ENCODE measurements at places on chromosomes 2 and 18. TPM values are rescaled to one million over a fixed set of nuclear protein-coding genes. Genes with fewer than 3 reads are reported as not detected.

The CNDP1 gene
- total RNA-seq, result not detected

DNA sequence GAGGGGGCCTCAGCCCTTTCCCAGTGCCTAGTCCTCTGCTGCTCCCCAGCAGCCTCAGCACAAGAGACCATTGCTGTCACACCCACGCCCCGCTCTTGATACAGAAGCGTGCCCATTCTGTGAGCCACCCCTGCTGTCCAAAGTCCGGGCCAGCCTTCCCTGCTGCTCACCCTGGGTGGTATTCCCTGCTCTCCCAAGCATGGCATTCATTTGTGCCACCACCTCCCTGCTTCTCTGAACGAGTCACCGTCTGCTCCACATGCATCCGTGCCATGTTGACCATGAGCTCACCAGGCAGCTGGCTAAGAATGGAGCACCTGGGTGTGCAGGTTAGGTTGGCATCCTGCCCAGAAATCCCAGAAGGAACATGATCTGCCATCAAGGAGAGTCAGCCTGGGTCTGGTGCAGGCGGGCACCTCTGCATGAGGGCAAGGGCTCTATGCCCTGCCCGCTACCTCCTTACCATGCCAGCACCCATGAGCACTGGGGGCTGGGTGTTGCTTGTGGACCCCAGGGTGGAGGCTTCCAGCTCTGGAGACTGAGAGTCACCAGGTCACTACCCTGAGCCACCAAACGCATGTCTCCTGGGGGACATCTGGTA is 63.0 kb downstream of the TWIST2 start:
- H3K4me1 ChIP-seq, result peaks cover 49% of the 10 kb centered on the region
- DNase-seq, result no peak
- peaks cover 51% of the 10 kb centered on the region for H3K36me3 ChIP-seq
- H3K27me3 ChIP-seq, result peaks cover 41% of the 10 kb centered on the region
- no peak overlapping the region for H3K4me3 ChIP-seq

GRCh38 chr2:102350137-102350793 is 5.3 kb upstream of the IL18R1 start:
- DNase-seq, result no peak
- H3K27me3 ChIP-seq, result peaks cover 6% of the 10 kb centered on the region
- no peaks in the 10 kb centered on the region for H3K4me1 ChIP-seq
- H3K36me3 ChIP-seq, result no peaks in the 10 kb centered on the region
- no peak overlapping the region for H3K27ac ChIP-seq
- no peak overlapping the region for H3K4me3 ChIP-seq

DNA sequence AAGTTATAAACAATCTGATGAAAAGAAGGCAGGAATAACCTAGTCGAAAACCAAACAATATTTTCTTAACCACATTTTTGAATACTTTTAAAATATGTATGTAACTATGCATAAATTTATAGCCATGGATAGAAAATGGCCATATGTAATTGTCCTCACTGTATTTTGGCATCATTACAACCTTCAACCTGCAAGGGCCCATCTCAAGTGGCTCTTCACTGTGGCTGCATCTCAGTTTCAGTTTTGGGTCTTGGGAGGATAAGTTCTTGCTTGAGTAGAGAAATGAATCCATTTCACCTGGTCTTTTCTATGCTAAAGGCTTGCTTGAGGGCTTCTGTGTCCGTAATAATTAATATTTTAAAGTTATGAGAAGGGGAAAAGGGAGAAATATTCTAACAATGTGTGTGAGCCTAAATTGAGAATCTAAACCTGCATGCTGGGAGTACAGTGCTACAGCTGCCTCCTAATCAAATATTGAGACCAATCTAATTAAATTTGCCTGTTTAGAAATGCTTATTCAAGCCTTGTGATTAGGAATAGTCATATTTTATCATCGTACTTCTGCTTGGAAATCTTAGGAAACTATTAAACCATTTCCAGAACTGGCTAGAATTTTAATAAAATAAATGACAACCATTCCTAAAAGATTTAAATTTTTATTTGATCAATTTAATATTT is 92.5 kb downstream of the EML4 start:
- no peak overlapping the region for H3K4me3 ChIP-seq
- H3K27ac ChIP-seq, result no peak overlapping the region
- no peak for DNase-seq
- no peaks in the 10 kb centered on the region for H3K36me3 ChIP-seq
- H3K4me1 ChIP-seq, result no peaks in the 10 kb centered on the region
- H3K27me3 ChIP-seq, result no peaks in the 10 kb centered on the region

GRCh38 chr2:37244017-37244416 is 12.6 kb downstream of the NDUFAF7 start:
- no peak for DNase-seq
- peaks cover 41% of the 10 kb centered on the region for H3K36me3 ChIP-seq
- H3K4me3 ChIP-seq, result no peak overlapping the region
- H3K4me1 ChIP-seq, result peaks cover 9% of the 10 kb centered on the region
- no peaks in the 10 kb centered on the region for H3K27me3 ChIP-seq

DNA sequence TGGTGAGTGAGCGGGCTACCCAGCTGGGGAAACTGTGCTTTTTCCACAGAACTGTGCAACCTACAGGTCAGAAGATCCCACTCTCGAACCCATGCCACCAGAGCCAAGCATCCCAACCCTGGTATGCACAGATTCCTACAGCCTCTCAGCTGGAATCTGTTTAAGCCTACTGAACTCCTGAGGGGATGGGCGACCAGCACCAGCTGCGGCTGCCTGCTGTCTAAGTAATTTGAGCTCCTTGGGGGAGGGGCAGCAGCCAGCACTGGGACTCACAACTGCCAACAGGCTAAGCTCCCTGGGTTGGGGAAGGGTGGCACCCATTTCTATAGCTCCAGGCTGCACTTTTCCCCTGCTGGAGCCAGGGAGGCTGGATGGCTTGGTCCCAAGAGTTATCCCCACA is 11.8 kb downstream of the CYP27C1 start:
- no peak for DNase-seq
- H3K36me3 ChIP-seq, result peaks cover 5% of the 10 kb centered on the region
- H3K27ac ChIP-seq, result no peak overlapping the region
- H3K4me1 ChIP-seq, result no peaks in the 10 kb centered on the region
- no peak overlapping the region for H3K4me3 ChIP-seq

DNA sequence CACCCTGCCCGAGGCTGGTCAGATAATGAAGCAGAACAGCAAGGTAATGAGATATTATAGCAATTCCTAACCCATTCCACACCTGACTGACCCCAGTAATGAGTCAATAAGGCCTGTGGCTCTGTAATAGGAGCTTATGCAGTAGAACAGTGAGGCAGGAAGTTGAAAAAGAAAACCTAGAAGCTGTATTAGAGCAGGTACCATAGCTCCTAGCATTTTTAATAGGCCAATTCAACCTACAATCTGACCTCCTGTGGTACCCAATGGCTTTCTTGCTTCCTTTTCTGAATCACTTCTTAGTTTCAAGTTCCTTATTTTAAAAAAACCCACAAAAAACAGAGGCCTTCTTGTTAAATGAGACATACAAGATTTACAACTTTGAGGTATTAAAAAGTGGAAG is 43.6 kb upstream of the MAP2 start:
- peaks cover 2% of the 10 kb centered on the region for H3K27me3 ChIP-seq
- H3K36me3 ChIP-seq, result peaks cover 28% of the 10 kb centered on the region
- H3K27ac ChIP-seq, result no peak overlapping the region
- H3K4me1 ChIP-seq, result peaks cover 13% of the 10 kb centered on the region

The SP5 gene
- total RNA-seq, result not detected

The LRATD1 gene
- 0.07 TPM for total RNA-seq

The RASGRP3 gene
- total RNA-seq, result 3.1 TPM

- H3K36me3 ChIP-seq, result no peaks in the 10 kb centered on the region
- no peaks in the 10 kb centered on the region for H3K27me3 ChIP-seq
- no peak overlapping the region for H3K4me3 ChIP-seq
- no peak for DNase-seq
Observed at GRCh38 chr18:43420950-43421349, 143.7 kb upstream of the SYT4 start.

DNA sequence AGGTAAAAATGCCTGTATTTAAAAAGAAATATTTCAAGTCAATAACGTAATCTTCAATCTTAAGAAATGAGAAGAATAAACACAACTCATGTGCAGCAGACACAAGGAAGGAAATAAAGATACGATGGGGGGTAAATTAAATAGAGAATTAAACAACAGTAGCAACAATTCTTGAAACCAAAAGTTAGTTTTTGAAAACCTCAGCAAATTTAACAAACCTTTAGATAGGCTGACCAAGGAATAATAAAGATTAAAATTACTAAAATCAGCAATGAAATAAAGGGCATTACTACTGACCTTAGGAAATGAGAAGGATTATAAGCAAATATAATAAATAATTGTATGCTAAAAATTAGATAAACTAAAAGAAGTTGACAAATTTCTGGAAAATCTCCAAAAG is 178.9 kb downstream of the RTP5 start:
- no peaks in the 10 kb centered on the region for H3K4me1 ChIP-seq
- peaks cover 22% of the 10 kb centered on the region for H3K27me3 ChIP-seq
- H3K27ac ChIP-seq, result no peak overlapping the region
- H3K36me3 ChIP-seq, result peaks cover 6% of the 10 kb centered on the region

The MTA3 gene
- total RNA-seq, result 29.9 TPM

The DSG4 gene
- total RNA-seq, result not detected

The WBP1 gene
- total RNA-seq, result 60.7 TPM

The TLX2 gene
- 0.19 TPM for total RNA-seq

- H3K27me3 ChIP-seq, result no peaks in the 10 kb centered on the region
- H3K4me3 ChIP-seq, result no peak overlapping the region
- H3K4me1 ChIP-seq, result no peaks in the 10 kb centered on the region
- H3K27ac ChIP-seq, result no peak overlapping the region
- peaks cover 3% of the 10 kb centered on the region for H3K36me3 ChIP-seq
Observed at GRCh38 chr2:124283096-124283495, 258.0 kb downstream of the CNTNAP5 start.
